ENCODE measurements at places on chromosomes 5 and 9.

- no peak for DNase-seq
These were observed 124.3 kb downstream of the ENC1 start for GRCh38 chr5:74516211-74516636.

GRCh38 chr9:34406219-34406618 is 29.5 kb upstream of the MYORG start:
- DNase-seq = no peak

- DNase-seq = no peak
These were observed 433.9 kb upstream of the ZNF608 start for GRCh38 chr5:125180231-125180829.

- DNase-seq = no peak
These were observed 100.4 kb upstream of the FREM1 start for GRCh38 chr9:15010581-15010980.

DNA sequence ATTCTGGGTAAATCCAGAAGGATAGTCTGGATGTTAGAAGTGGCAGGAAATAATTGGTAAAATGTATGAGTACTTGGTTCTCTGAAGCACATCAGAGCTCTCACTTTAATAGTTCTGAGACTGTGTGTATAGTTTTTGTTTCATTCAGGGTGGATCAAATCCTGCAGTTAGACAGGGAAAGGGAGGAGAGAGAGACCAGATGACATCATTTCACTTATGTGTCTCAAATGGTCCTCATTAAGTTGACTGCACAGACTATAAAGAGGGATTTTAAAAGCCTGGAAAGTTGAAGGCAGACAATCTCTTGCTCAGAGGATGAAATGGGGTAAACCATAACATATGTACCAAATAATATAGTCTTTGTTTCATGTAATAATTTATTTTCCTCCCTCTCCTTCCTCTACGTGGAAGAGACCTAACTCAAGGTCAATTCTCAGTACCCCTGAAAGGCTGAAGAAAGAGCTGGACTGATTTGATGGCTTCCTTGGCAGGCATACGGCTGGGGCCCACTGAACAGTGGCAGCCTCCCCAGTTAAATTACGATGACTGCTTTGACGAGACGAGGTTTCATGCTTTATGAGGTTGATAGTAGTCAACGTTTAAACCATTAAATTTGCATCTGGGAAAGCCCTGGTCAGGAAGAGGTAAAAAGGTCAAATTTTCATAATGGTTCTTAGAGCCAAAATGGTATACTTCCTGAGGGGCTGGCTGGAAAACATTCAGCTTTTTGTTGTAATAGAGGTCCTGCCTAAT is 395.1 kb upstream of the RPS23 start:
- no peak for DNase-seq

DNA sequence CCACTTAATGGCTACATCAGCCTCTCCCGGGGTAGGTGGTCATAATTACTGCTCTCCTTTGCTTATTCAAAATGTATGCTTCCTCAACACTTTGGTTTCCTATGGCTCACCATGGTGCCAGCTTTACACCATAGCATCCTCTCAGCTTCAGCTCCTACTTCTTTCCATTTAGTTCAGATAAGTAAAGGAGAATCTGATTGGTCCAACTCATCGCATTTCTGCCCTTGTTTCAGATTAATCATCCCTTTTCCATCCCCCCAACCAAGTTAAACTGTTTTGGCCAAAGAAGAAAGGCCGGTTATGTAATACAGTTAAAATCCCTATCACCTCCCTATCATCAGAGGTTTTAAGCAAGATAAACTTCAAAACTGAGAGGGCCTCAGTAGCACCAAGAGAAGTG is 130.5 kb downstream of the CETN3 start:
- DNase-seq = no peak

DNA sequence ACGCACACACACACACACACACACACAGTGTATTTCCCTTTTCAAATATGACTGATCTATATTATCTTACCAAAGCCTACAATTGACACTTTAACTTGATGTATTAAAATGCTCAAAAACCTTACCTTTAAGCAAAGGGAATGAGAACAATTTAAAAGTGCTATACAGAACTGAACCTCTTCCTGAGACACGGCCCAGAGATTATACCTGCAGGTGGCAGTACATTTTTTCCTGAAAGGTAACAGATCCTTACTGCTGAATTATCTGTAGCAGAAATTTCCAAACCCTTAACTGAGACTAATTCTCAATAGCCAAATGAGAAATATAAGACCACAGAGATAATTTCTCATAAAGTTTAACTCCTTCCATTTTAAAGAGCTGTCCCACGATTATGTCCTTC is 91.1 kb downstream of the MYO10 start:
- no peak for DNase-seq

DNA sequence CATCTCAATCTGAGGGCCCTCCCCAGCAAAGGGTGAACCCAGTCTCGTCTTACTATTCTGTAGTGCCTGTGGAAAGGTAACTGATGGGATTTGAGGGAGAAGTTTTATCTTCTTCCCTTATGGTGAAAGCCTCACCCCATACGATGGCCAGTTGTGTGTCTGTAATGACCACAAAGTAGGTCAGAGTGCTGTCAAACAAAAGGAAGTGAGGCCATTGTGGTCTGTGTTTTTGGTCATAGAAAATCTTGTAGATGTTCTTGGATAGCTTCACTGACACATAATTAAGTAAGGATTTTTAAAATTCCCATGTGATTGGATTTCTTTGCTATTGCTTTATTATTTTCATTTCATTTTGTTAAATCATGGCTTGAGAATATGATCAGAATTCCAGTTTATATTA is 505.1 kb upstream of the KLF4 start:
- DNase-seq = no peak

DNA sequence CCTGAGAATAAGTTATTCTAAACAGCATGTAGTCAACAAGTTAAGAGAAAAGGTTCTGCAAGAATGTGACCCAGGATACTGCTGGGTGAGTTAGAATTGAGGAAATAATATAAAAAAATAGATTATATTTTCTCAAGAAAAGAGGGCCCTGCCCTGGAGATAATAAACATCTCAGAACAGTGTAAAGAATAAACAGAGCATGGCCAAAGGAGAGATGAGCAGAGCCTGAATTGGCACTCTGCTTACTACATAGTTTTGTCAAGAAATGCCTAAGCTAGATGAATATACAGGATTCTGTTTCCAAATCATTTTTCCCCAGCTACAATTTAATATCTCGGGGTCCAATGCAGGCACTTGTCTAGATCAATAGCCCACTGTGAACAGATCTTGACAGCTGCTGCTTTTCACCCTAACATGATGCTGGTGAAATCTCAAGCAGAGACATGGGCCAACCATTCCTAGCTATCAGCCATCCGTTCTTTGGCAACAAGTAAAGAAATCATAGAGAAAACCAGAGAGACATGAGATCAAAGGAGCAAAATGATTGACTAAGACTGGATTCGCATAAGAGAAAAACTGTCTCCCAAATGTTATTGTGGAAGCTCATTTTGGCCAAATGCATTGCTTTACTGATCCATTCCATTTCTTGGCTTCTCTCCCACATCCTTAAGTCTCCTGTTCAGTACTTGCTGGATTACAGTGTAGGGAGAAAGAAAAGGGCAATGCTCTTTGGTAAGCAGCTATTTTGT is 173.2 kb downstream of the PRELID2 start:
- no peak for DNase-seq

- no peak for DNase-seq
These were observed 150.8 kb downstream of the EFNA5 start for GRCh38 chr5:107519900-107520354.

GRCh38 chr5:64826541-64826940 is 57.8 kb downstream of the CWC27 start:
- DNase-seq = no peak

DNA sequence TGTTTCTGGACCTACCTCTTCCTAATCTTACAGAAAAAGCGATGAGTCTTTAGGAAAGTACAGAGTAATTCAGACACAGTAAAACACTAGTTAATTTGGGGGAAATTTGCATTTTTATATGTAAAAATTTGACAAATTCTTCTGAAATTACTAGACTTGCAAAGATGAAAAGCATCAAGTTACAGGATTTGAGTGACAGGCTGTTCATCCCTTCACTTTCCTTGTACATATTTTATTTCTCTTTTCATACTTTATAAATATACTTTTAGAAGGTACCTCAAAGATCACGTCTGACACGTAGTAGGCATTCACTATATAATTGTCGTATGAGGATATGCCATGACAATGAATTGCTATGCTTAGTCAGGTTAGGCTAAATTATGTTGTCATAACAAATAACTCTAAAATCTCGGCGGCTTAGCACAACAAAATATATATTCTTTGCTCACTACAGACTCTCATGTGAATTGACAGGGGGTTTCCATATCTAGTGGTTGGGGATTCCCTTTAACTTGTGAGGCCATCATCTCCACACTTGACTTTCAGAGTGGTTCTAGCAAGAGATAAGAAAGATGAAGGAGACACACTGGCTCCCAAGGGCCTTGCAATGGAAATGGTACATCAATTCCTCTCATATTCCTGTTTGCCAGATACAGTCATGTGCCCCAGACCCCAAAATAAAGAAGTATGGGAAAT is 154.1 kb upstream of the TUT7 start:
- DNase-seq = no peak

DNA sequence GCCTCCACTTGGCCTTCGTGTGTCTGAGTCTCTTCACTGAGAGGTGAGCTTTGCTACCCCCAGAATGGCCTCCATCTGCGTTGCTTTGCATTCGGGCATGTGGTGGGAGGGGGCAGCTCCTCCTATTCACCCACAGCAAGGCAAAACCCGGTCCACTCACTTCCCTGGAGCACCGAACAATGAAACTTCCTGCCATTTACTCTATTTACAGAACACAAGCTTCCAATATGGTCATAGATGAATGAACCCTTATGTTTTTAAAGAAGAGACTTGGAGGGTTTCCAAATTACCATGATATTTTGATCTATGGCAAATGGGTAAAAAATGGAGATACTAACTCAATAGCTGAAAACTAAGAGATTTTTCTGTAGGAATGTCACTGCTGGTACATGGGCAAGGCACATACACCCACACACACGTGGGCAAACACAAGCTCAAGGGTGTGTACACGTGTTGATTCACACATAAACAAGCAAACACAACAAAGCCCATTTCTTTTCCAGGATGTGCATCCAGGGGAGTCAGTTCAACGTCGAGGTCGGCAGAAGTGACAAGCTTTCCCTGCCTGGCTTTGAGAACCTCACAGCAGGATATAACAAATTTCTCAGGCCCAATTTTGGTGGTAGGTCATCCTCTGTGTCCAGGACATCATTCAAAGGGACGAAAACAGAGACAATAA is 5.2 kb downstream of the GABRP start:
- DNase-seq = no peak

- DNase-seq = no peak
These were observed 50.5 kb downstream of the EHMT1 start for GRCh38 chr9:137669261-137669672.

DNA sequence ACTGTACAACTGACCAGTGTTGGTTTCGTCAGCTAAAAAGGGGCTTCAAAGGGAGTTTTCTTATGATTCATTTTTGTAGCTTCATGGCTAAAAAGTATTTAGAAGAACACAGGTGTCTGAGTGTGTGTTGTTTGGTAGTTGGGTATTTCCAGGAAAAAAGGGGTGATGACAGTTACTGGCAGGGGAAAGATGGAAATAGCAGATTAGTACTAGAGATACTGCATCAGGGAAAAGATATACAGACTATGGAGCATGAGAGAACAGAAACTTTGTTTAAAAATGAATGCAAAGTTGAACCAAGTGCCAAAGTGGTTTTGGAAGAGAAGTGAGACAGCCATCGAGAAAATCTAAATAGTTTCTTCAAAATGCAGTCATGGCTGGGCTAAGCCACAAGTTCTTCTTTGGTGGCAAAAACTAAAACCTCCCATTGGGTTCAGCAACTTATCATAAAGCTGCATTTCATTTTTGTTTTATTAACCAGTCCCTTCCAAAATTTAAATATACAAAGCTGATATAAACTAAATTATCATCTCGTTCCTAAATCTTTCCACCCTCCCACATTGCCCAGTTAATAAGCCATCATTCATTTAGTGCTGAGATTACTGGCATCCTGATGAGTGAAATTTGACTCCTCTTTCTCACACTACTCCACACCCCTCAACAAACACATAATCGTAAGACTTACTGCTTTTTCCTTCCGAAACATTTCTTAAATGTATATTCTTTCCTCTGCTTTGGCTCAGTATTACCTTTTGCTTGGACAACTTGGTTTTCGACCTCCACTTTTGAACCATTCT is 33.5 kb downstream of the ELL2 start:
- no peak for DNase-seq

DNA sequence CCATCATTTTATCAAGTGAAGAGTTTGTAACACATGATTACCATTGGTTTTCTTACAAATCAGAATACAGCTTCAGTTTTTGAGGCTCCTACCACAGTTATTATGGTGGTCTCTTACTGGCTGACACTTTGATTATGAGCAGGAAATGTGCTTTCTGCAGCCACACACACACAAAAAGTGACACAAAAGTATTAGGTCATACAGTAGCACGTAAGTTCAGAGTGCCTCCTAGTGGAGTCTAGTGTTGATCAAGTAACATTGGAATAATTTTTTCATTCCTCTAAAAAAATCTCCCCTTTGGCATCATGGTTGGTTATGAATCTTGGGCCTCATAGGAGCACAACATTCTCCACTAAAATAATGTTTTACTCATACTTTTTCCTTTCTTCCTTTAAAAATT is 37.6 kb downstream of the PAM start:
- DNase-seq = no peak

GRCh38 chr5:179668391-179668790 is 12.4 kb downstream of the CBY3 start:
- DNase-seq = peak; percentile 4

DNA sequence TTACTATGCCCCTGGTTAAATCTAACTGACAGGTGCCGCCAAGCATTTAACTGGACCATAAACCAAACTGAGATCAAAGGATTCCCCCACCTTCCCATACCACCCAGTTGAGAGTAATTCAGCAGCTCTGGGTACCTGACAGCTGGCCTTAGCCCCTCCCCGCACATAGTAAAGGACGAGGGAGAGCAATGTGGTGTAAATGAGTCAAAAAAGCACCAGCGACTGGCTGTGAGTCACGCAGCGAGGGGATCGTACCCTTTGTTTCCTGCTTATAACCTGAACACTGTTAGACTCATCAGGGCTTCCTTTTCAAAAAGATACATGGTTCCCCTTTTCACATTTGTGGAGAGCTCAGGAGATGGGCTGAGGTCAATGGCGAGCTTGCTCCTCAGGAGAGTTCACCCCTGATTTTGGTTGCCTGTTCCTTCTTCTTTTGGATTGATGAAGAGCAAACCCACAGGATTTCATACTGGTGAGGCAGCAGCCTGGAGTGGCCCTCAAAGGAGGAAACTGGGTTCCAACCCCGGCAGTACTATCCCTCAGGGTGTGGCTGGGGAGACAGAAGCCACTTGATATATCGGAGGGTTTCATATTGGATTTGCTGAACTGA is 71.5 kb downstream of the ANKRD33B start:
- DNase-seq = no peak

DNA sequence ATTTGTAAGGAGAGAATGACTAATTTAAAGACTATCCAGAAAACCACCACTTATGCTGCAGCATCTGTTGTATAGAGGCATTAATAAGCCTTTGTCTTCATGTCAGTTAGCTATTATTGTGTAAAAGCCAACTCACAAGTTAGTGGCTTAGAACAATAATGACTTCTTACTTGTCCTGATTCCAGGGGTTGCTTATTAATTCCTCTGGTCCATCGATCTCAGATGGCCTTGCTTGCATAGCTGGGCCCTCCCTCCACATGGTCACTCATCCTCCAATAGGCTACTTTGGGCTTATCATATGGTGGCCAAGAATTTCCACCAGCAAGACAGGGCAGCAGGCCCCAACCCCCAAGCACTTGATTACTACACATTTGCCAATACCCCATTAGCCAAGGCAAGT is 44.5 kb upstream of the STK32A start:
- no peak for DNase-seq

- DNase-seq = peak; percentile 3
These were observed 52.4 kb downstream of the DMRT1 start for GRCh38 chr9:893843-894420.

GRCh38 chr5:173542964-173543363 is 73.5 kb downstream of the BOD1 start:
- DNase-seq = no peak

Measured in effector CD8-positive, alpha-beta T cell (primary cell).